ENCODE measurements at places on chromosomes 7 and 10.
A peak's percentile ranks its signal among the peaks of the same experiment; 100 is the strongest.

GRCh38 chr7:42978496-42978895 lies 46.3 kb downstream of the MRPL32 start:
- no peak for DNase-seq

- no peak for DNase-seq
Measured at GRCh38 chr10:101630633-101630920, 42.5 kb downstream of the DPCD start.

DNA sequence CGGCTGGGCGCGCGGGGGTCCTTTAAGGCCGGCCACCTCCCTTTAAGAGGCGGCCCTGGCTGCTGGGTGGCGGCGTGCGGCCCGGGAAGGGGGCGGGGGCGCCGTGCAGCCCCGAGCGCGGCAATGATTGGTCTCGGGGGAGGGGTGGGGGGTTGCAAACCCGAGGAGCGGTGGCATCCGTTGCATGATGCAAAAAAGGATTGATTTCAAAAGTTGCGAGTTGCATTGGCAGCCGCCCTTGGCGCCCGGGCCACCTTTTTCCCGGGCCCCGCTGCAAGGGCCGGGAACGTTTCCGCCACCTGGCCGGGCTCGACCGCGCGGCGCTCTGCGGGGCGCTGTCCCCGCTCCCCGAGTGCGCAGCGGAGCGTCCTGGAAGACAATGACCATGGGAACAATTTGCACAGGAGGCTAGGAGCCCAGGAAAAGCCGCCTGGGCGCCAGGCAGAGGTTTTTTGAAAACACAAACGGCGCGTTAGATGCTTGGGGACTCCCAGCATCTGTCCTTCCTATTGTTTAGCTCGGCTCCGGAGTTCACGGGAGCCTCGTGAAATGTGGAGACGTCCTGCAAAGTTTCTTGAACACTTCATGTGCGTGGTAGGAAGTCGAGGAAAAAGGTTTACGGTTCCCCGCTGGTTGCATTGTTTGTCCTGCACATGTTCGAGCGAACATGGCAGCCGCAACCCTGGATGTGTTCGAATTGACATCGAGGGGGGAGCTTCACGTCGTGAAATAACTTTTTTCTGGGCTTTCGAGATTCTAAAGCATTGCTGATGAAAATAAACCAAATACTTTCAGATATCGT lies at the start of gene SEPHS1:
Gene SEPHS1 (minus strand): TSS at position 78 of the 802 bp plus-strand sequence. CDS start 3,343 bp downstream, outside the sequence.
- peak; percentile 75 for DNase-seq

DNA sequence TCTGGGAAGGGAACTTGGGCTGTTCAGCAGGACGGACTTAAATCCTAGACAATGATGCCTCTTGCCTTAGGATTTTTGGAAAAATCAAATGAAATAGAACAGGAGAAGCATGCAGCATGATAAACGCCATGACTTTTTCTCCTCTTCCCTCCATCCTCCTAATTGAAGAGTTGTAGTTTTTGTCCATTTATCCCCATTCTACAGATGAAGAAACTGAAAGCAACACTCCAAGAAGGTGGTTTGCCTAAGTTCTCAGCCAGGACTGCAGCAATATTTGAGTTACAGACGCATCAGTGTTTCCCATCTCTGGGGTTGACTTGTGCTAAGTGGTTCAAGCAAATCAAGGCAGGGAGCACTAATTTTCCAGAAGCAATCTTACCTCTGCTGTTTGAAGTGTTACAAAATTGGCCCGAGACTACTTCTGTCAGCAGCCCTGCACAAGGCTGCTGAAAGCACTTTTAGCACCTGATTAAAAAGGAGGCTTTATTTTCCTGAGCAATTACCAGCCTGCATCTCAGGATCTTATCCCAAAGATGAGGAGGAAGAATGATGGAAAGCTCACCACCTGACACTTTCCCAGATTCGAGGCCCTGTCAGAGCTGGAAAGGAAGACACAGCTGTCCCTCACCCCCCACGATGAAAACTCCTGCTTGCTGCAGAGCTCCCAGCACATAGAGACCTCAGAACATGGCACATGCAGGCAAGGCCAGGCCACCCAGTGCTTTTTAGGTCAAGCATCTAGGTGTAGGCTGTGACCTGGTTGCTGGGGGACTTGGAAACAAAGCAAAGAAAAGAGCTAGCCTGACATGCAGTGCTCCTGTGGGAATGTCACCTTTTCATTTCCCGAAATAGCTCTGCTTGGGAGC lies 19.7 kb upstream of the C10orf71 start:
- no peak for DNase-seq

DNA sequence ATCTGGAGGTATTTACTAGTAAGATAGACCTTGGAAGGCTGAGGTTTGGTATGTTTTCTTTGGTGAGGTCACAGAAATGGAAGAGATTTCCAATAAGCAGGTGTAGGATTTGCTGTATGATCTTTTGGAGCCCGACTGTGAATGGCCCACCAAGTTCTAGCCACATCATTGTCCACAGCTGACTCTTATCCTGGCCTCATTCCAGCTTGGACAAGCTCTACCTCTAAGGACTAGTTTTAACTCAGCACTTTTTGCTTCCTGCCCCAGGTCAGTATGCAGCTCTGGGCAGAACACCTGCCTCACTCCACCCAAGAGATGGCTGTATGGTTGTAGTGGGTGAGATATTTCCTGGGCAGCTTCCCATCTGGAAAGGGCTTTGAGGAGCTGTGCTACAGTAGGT lies 6.1 kb upstream of the CPA4 start:
- no peak for DNase-seq

- DNase-seq: no peak
Measured at GRCh38 chr7:108290459-108291151, 160.4 kb upstream of the LAMB4 start.

DNA sequence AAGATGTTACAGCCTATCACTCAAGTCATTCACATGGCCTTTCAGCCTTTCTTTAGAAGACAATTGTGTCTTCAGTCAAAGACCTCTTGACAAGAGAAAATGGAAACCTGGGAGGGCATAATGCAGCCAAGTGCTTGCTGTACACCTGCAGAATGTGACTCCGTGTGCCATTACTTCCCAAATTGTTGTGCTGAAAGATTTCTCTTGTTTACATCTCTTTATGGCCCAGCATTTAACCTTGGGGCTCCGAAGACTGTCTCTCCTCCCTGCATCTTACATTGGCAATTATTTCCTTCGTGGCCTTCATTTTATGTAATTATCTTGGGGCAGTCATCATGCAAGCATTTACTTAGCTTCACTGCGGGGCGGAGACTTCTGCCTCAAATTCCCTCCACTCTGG lies 287.0 kb downstream of the TCF7L2 start:
- DNase-seq: no peak

DNA sequence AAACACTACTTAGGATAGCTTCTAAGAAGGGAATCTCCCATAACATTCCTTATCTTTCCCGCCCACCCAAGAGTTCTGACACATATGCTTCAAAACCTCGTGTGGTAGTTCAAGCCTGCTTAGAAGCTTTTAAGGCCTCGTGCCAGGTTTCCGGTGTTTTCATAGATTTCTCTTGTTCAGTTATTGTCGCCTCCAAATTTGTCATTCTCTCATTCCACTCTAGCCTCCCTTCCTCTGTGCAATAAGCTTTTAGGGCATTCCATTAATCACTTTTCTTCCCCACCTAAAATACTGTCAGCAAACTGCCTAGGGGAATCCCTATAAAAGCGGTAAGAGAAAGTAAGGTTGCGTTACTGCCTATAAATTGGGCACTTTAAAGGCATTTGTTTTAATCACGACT lies 718 bp upstream of the BPGM start:
- no peak for DNase-seq

DNA sequence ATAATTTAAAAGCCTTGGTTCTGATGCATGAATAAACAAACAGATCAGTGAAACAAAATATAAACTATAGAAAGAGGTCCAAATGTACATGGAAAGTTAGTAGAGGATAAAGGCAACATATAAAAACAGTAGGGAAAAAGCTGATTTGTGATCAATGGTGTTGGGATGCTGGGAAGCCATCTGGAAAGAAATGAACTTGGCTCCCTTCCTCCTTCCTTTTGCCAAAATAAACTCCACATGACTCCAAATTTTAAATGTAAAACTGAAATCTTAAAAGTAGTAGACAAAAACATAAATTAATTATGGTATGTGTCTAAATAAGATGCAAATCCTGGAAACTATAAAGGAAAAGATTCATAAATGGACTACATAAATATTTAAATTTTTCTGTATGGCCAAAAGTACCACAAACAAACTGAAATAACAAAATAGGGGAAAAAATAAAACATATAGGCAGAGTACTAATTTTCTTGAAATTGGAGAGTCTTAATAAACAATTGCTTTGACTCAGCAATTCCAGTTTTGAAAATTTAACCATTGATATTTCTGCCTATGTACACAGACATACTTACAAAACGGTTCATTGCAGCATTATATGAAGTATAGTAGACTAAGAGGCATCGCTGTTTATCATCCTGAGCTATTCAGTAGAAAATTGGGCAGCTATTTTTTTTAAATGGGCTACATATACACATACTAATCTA lies 77.0 kb upstream of the TRIM24 start:
- no peak for DNase-seq

GRCh38 chr10:125155101-125155500 lies 5.3 kb downstream of the CTBP2 start:
- peak; percentile 63 for DNase-seq

- DNase-seq: no peak
Measured at GRCh38 chr7:118312051-118312450, 87.5 kb downstream of the ANKRD7 start.

DNA sequence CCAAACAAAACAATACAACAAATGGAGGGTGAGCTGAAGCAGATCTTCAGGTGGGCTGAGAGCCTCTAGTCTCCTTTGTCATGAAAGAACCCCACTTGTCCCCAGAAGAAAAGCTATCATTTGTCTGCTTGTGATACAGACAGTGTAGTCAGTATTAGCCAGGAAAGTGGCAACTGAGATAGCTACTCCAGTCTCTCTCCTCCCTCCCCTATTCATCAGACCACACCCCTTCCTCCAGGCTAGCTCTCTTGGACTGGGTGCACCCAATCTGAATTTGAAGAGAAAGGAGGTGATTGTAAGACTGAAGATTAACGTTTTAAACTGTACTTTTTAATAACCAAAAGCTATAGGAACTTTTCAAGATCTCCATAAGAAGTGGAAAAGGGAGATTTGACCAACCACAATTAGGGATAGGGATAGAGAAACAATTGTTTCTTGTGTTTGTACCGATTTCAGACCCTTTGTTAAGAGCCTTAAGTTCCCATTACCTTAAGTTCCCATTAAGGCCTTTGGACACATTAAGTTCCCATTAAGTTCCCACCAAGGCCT lies 14.1 kb downstream of the BMPR1A start:
- no peak for DNase-seq

DNA sequence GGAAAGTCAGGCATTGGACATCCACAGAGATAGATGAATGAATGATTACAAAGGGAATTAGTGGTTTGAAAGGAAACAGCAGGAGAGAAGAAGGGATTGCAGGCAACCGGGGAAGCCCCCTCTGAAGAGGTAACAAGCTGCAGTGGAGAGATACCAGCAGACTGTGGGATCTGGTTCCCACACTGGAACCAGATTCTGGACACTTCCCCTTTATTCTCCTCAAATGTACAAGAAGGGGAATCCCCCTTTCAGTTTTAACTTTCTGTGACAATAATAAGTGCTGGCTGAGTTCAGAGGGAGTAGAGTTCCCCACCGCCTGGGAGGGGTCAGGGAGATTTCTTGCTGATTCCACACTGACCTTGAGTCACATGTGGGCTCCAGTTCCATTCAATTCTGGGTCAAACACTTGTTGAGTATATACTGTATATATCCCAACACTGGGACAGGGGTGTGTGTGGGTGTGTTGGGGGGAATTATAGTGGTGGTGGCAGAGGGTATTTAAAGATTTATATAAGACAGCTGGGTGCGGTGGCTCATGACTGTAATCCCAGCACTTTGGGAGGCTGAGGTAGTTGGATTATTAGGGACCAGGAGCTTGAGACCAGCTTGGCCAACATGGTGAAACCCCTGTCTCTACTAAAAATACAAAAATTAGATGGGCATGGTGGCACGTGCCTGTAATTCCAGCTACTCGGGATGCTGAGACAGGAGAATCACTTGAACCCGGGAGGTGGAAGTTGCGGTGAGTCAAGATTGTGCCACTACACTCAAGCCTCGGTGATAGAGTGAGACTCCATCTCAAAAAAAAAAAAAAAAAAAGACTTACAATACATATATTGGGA lies 16.5 kb upstream of the DDIT4 start:
- no peak for DNase-seq

- no peak for DNase-seq
Measured at GRCh38 chr7:23287612-23288011, 11.5 kb upstream of the MALSU1 start.

GRCh38 chr10:72379062-72379461 lies 24.3 kb upstream of the DNAJB12 start:
- DNase-seq: no peak

DNA sequence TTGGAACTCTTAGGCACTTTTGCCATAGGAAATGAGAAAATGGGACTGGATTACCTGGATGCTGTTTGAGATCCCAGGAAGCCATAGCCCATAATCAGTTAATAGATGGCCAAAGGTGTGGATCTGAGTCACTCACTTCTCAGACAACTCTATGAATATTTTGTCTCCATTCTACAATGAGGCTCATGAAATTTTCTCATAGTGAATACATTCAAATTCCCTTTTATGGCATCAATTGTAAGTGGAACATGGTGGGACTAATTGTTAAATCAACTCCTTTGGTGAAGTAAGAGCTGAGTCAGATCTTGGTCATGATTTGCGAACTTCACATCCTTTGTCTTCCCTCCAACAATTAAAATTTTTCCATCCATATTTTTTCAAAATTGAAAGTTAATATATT lies 222.1 kb downstream of the ARL4A start:
- no peak for DNase-seq

DNA sequence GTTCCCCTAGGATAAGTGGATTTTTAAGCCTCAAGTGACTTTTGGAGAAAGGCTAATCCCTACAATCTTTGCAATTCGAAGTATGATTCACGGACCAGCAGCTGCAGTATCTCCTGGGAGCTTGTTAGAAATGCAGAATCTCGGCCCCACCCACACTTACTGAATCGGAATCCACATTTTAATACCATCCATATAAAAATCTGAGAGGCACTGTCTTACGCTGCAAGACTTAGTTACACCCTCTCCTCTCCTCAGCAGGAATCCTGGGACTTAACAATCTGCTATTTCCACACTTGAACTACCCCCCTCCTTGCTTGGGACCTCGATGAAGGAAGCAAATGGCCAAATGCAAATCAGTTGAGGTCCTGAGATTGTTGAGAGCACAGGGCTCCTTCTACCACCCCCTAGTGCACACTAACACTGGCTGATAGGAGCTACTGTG lies 21.0 kb downstream of the ITPRIP start:
- DNase-seq: no peak

DNA sequence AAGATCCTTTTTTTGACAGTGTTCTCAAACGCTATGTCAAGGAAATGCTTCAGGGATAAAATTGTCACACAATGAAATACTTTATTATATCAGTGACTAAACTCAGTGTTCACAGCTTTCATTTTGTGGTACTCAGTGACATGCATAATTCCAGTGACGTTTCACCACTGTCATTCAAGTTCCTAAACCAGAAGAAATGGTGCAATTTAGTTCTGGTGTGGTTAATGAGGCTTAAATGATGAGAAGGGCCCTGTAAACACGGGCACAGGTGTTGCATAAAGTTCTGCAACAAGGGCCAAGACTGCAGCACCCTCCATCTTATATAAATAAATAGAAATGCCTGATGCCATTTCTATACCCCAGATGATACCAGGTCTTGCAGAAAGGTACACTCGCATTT lies 1247.1 kb downstream of the GATA3 start:
- DNase-seq: no peak

GRCh38 chr10:97234400-97234799 lies 48.6 kb upstream of the SLIT1 start:
- no peak for DNase-seq

- DNase-seq: no peak
Measured at GRCh38 chr7:119090851-119091250, 866.3 kb downstream of the ANKRD7 start.
